Right hindlimb (tissue), 1 donor: ENCODE measurements at places on chromosomes 16 and 17.
A peak's percentile ranks its signal among the peaks of the same experiment; 100 is the strongest.

DNA sequence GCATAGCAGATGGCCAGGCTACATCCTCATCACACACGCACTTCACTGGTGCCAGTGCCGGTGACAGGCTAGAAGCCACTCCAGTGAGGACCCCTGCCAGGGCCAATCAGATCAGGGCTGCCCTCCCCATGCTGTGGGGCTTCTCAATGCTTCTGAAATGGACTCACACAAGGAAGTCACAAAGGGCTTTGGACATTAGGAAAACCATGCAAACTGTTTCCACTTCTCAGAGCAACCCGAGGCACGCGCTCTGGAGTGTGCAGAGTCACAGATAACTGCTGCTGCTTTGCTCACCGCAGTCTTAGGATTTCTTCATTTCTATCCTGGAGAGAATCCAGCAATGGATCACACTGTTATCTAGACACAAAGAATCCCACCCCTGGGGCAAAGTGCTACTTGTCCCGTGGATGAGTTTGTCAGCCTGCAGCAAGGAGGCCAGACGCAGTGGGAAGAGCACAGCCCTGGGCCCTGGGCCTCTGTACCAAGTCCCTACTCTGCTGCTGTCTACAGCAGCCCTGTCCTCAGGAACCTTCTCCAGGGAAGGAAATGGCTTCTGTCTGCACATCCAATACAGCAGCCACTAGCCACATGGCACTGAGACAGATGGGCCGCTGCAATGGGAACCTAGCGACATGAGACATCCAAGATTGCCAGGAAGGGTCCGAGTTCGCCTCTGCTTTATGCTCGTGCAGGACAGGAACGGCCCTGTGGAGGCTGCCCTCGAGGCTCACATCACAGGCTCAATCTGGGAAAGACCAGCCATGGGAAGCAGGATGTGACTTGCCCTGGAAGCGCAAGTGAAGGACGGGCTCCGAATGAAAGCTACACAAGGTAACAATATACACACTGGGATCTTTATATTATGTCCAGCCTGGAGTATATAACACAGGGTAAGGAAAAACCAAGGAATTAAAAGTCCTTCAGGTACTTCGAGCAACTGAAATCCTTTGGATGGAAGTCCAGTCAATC, 169.3 kb downstream of the ZFHX3 start:
- DNase-seq, result no peak

- no peak for DNase-seq
Observed at GRCh38 chr16:11520442-11520841, 66.3 kb downstream of the LITAF start.

GRCh38 chr16:57029161-57030160, 40.1 kb downstream of the NLRC5 start:
- no peak for DNase-seq

- no peak for DNase-seq
Observed at GRCh38 chr17:36602030-36602748, 806 bp downstream of the MRM1 start.

- no peak for DNase-seq
Observed at GRCh38 chr17:977166-977565, 2.4 kb downstream of the NXN start.

GRCh38 chr17:69423450-69423849, 9.0 kb downstream of the MAP2K6 start:
- DNase-seq, result no peak

- peak; percentile 13 for DNase-seq
Observed at GRCh38 chr17:29595107-29595942, 2.4 kb downstream of the ANKRD13B start.

- peak; percentile 57 for DNase-seq
Observed at GRCh38 chr17:43755389-43755875, 3.2 kb downstream of the SOST start.

GRCh38 chr16:20073203-20074098, at the start of gene GPR139:
TSS of gene GPR139 (minus strand) at chr16:20073890. CDS start at chr16:20073616, 274 bp downstream.
- no peak for DNase-seq

DNA sequence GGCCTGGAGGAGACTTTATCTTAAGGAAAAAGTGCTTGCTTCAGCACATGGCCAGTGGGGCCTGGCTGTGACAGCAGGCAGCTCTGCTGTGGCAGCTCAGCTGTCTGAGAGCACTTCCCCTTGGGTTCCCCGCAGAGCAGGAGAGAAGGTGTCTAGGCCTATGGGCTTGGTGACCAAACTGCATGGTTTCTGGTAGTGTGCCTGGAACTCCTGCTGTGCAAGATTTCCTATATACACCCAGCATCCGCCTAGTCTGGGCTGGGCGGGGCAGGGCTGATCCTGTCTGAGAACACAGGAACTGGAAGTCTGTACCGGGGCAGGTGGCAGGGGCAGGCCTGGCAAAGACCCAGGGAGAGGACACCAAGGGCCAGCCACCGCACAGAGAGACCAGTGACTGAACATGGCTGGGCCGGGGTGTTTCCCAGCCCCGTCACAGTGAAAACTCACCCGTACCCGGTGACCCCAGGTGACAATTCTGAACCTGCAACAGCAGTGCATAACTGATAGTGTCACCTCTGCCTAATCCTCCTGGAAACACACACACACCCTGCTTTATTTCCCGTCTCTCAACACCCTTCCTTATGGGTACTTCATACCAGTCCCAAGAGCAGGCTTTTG, 39.3 kb downstream of the CHD9 start:
- DNase-seq, result peak; percentile 44

DNA sequence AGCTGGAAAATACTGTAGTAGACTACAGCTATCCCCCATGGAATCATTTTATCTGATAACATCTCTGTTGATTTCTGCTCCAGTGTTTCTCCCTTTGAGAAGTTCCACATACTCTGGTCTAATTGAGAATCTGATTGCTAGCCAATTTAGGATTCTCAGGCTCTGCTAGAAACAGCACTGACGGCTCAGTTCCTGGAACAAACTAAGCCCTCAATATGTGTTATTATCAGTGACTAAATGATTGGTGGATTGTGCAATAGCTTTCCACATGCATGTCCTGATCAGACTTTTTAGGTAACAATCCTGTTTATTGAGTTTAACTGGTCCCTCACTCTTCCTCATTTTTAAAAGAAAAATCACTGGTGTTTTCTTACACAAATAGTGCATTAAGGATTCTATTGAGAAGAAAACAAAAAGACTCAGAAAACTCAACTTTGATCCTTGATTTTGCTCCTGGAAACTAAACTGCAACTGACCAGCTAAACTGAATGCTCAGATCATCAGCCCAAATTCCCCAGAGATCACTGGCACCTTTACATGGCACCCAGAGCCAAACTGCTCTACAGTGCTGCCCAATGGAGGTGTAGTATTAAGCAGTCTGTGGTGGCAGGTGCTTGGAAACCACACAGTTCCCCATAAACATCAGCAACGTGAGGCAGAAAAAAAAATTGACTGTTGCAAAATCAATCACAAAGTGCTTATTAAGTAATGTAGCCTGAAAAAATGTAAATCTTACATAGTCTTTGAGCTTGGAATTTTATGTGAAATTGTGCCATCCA, 423.7 kb downstream of the TOX3 start:
- no peak for DNase-seq

GRCh38 chr17:69269131-69269998, 40.7 kb upstream of the ABCA10 start:
- no peak for DNase-seq

GRCh38 chr16:51243936-51244436, 92.9 kb upstream of the SALL1 start:
- no peak for DNase-seq

DNA sequence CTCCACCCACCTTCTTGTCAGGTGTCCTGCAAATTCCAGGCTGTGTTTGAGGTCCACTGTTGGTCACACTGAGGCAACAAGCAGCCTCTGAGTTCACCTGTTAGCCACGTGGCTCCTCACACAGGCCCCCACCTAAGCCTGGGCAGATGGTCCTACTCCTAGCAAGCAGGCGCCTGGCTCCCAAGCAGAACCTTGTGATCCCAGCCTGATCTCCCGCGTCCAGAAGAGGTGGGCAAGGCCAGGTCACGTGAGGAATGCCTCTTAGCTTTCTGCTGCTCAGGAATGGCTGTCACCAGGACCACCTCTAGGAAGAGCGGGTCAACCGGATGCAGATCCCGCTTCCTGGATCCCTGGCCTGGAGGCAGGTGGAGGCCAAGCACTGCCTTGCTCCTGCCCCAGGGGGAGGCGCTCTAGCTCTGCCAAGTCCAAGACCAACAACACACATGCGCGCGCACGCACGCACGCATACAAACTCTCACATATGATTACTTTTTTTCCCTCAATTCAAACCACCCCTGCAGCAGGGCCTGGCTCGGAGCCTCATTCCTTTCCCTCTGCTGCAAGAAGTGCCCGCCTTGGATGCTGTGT, 9.5 kb downstream of the CYB561 start:
- no peak for DNase-seq

- DNase-seq, result no peak
Observed at GRCh38 chr16:19238406-19238805, 47.1 kb upstream of the CLEC19A start.

DNA sequence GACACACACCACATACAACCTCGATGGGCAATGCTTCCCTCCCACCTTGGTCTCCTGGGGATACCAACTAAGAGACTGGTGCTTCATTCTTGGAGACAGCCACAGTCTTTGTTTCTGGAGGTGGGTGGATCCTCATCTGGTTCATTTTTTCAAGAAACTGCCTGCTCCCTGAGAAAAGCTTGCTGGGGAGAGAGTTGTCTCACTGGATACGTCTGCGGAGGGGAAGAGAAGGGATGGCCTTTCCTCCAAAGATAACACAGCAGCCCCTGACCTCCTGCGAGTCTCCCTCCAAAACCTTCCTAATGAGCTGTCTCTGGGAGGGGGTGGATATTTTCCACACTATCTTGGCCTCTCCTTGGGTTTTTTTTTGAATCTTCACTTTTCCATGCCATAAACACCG, 221.2 kb downstream of the SOX9 start:
- DNase-seq, result no peak

DNA sequence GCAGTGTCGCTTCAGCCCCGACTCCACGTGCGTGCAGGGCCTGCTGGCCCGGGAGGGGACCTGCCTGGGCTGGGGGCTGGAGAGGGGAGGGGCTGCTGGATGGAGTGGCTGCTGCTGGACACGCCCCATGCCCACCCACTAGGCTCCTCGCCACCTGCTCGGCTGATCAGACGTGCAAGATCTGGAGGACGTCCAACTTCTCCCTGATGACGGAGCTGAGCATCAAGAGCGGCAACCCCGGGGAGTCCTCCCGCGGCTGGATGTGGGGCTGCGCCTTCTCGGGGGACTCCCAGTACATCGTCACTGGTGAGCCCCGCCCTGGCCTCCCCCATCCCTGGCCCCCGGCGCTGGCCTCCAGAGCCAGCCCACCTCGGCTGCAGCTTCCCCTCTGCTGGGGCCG, 2.4 kb downstream of the BRICD5 start:
- DNase-seq, result peak; percentile 30

DNA sequence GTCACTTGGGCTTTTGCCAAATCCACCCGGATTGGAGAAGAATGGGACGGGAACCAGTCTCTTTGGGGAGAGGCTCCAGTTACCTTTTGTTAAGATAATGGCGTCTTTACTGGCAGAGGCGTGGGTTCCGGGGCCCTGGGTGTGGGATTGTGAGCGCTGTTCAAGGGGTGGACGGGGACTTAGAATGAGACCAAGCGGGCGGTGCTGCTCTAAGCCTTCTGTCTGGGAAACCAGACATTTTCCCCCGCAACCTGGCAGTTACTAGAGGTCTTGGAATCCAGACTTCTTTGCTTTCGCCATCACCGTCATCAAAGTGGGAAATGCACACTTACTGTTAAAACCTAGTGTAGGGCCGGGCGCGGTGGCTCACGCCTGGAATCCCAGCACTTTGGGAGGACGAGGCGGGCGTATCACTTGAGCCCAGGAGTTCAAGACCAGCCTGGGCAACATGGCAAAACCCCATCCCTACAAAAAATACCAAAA, 706 bp downstream of the TEN1 start:
- DNase-seq, result no peak

DNA sequence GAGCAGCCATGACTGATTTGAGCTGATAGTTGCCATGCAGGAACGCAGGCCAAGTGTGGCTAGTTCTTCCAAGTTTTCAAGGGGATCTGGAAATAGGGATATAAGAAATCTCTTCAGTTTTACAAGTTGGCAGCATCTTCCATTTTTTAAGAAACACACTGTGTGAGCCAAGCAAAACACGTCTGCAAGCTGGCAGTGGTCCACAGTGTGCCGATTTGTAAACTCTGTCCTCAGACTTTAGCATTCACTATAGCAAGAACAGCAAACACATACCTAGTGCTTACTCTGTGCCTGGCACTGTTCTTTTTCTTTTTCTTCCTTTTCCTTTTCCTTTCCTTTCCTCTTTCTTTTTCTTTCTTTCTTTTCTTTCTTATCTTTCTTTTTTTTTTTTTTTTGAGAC, 2.9 kb downstream of the ORAI3 start:
- DNase-seq, result peak; percentile 48

DNA sequence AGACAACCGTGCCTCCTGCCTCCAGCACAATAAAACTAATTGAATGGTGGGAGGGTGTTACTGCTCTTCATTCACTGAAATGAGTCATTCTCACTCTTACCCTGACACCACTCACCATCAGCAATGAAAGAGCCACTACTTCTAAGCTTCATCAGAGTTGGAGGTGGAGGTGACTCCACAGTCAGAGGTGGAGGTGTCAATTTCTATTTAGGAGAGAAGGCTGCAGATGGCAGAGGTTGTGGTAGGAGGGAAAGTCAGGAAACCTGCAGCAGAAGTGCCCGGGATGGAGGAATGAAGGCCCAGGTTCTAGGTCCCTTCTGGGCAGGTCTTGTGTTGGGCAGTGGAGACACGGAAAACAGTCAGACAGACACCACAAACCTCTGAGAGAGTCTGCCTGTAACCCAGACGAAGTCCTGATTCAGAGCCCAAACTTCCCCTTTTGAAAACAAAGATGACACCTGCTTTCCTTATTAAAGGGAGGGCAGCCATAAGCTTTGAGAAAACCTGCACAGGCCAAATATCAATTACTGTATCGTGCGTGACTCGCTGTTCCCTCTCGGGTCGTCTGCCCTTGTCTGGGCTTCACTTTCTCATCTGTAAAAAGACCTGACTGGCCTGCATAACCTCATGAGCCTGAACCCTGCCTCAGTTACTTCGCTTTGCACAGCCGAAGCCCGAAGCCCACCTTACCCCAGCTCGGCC, 668 bp downstream of the ATPAF2 start:
- DNase-seq, result no peak

DNA sequence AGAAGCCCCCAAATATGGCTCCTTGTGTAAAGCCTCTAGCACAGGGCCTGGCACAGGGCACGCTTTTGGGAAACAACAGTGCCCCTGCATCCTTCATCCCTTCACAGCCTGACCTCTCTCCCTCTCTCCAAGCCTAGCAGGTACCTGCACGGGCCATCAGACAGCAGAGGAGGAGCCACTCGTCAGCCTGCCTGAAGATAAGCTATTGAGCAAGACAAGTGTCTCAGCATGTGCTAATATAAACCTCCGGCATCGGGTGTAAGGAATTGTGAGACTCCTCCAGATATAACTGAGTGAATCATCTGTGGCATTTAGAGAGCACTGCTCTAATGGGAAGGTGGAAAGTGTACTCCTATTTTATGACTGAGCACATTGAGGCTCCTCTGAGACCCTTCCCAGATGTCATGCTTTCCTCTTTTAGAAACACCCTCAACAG, 38.3 kb downstream of the TBX4 start:
- no peak for DNase-seq

DNA sequence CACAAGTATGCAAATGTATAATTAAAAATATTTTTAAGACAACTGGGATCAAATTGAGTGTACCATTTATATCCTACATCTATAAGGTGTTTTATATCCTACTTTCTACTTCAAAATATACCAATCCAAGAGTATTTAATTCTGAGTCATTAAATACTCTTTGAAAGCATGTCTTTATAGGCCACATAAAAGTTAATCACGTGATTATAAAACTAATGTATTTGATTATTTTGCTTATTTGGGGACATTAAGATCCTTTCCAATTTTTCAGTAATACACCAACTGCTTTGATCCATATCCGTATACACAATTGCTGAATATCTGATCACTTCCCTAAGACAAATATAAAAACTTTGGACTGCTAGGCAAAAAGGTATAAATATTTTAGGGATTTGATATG, 26.6 kb upstream of the MAF start:
- DNase-seq, result no peak
